NCI-H82 (cell line): ENCODE measurements at places on chromosomes 6 and 20.

GRCh38 chr6:149431905-149432775 lies 32.1 kb downstream of the SUMO4 start:
- peak; percentile 95 for DNase-seq

DNA sequence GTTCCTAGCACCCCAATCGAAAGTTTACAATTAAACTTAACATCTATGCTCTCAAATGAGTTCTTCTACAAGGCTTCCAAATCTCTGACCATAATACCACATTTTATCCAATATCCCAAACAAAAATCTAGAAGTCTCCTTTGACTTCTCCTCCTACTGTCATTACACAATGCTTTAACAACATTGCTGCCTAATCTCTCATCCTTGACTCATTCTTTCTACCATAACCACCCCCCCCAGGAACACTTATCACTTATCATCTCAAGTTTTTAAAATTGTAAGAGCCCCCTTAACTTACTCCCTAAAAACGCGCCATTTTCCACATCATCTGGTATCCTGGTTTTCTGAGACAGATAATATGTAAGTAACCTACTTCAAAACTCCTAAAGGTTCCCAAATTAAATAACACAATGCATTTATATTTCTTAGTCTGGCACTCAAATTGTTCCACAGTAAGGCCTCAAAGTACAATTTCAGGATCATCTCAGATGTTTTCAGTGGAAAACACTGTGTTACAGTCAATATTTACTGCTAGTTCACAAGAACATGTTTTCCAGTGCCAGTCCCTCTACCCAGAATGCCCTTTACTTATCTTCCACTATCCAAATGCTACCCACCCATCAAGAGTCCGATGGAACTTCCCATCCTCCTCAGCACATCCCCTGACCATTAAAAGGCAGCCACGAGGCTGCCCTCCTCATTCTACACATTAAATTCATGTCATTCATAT lies 308.2 kb upstream of the THEMIS start:
- DNase-seq = no peak

GRCh38 chr6:35596448-35597442 lies 84.0 kb upstream of the TULP1 start:
- DNase-seq = no peak

GRCh38 chr6:100479179-100480035 lies 14.7 kb upstream of the SIM1 start:
- peak; percentile 56 for DNase-seq

GRCh38 chr6:44269921-44270525 lies at the start of gene TMEM151B:
TMEM151B (plus strand) TSS chr6:44270450; CDS start chr6:44270743, 293 bp downstream.
- DNase-seq = peak; percentile 63

DNA sequence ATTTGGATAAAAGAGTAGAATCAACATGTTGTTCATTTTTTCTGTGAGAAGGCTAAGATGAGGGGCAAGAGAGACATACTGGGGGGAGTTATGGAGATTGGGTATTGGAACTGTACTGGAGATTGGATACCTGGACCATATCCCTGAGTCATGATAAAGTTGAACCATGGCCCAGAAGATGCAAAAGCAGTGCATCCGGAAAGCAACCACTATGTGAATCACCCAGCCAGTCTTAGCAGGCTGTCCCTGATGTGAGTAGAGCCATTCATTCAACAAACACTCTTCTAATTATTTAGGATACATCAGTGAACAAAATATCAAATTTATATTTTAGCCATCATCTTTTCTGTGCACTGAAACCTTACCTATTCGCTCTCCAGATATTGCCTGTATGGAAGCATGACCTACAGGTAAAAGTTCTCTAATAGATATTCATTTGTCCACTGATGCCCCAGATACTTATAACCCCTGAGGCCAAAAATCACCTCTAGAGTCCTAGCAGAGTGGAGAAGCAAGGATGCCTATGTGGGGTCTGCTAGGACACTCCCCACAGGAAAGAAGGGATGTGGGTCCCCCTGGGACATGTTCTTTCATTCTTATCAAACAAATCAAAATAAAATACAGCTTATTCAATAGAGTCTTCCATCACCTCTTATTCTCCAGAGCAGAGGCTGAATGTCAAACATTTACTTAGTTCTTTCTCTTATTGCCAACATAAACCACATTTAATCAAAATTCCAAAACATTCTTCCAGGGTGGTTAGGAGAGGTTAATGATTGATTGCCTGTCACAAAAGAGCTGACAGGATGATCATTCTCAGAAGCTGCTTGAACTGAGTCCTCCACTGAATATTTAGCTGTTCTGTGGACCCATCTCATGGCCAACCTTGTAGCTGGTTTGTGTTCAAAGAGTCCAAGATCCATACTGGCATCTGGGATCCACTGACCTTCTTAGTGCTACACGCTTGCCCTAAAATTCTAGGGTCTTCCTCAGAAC lies 37.0 kb upstream of the PKHD1 start:
- no peak for DNase-seq

- peak; percentile 77 for DNase-seq
Measured at GRCh38 chr6:159830501-159831372, 30.7 kb downstream of the PNLDC1 start.

DNA sequence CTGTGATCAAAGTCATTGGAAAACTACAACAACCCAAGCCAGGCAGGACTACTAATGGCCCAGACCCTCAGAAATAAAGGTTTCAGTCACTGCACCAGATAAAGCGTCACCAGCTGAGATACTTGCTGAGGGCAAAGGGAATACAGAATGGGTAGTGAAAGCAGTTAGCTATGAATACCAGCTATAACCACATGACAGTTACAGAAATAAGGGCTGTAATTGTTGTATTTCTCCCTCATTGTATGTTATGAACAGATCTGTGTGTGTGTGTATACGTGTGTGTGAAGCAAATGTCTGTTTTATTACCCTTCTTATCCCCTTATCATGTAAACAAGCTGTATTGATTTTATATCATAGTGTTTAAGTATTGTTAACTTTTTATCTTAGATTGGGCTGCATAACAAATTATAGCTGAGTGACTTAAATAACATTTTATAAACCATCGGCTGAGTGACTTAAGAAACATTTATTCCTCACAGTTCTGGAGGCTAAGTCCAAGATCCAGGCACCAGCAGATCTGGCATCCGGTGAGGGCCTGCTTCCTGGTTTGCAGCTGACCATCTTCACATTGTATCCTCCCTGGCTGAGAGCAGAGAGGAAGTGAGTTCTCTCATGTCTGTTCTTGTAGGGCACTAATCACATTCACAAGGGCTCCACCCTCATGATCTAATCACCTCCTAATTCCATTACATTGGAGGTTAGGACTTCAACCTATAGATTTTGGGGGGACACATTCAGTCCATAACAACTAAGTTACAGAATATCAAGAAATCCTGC lies 46.0 kb upstream of the VSX1 start:
- no peak for DNase-seq

GRCh38 chr6:126102358-126102757 lies 116.0 kb downstream of the TRMT11 start:
- DNase-seq = no peak

GRCh38 chr6:144547409-144547808 lies 262.3 kb downstream of the UTRN start:
- no peak for DNase-seq

- no peak for DNase-seq
Measured at GRCh38 chr20:4045741-4046140, 30.4 kb upstream of the RNF24 start.

DNA sequence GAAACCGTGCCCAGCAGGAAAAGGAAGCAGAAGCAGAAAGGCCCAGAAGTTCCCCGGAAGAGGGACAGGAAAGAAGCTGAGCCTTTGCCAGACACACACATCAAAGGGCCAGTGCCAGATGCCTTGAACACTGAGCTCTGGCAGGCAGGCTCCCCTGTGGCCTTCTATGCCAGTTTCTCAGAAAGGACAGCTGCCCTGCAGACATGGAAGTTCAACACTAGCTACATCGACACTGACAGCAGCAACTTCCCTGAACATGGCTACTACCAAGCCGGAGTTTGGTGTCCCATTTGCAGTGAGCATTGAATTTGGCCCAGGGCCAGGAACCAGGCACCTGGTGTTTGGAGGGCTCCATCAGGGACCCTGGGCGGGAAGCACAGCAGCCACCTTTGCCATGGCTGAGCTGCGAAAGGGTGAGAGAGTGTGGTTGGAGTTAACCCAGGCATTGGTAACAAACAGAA lies 8.0 kb upstream of the RAET1E start:
- DNase-seq = no peak

- peak; percentile 75 for DNase-seq
Measured at GRCh38 chr6:151765444-151765886, 42.0 kb upstream of the ESR1 start.

GRCh38 chr6:37109714-37110499 lies 60.0 kb upstream of the PIM1 start:
- DNase-seq = peak; percentile 90

DNA sequence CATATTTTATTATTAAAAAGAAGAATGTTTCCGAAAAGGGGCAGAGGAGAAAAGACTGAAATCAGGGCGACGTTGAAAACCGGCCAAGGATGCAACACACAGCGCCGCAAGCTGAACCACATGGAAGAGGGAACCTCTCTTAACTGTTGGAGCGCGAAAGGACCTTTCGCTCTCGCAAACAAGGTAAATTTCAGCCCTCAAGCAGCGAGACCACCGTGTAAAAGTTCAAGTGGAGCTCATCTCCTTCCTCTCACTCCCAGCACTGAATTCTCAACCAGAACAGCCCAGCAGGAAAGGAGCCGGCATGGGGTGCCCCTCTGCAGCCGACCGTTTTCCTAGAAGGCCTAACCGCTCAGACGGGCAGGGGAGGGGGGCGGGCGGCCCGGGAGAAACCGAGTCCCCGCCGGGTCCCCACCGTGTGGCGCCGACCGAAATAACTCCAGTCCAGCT lies 621 bp downstream of the GPR63 start:
- DNase-seq = peak; percentile 61
